ENCODE measurements at places on chromosomes 6 and 20.
A peak's percentile ranks its signal among the peaks of the same experiment; 100 is the strongest.

- DNase-seq = no peak
Measured at GRCh38 chr6:79672631-79673111, 41.5 kb downstream of the SH3BGRL2 start.

GRCh38 chr6:47263268-47263667 is 46.4 kb downstream of the TNFRSF21 start:
- no peak for DNase-seq

- no peak for DNase-seq
Measured at GRCh38 chr6:116369540-116369939, 1.2 kb upstream of the DSE start.

DNA sequence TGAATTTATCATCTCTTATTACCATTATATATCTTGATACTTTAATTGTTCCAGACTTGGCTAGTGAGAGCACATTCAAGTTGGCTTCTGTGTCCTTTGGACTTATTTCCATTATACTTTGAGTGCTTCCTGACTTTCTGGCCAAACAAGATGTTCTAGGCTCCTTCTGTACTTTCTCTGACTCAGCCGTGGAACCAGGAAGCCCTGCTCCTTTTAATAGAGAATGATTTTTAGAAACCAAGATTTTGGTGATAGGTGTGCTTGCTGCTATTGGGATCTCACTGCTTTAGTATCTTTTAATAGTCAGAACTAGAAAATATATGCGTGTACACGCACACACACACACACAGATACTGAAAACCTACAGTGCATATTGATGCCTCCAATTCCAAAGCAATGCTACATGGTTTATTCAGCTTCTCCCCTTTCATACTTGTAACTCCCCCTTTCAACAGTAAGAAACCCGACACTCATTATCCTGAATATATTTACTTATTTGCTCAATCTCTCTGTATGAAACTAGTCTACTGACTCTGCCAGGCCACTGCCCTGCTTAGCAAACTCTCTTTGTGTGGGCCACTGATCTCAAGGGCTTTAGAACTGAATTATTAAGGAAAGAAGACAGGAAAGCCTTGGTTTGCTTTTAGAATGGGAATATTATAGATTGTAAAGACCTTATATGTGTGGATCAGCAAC is 42.7 kb upstream of the EZR start:
- no peak for DNase-seq

GRCh38 chr20:57435498-57436222 is 44.5 kb downstream of the RBM38 start:
- peak; percentile 48 for DNase-seq

Data from CD4-positive, alpha-beta T cell treated with Interleukin-2 at 100 ng/mL for 4 hours (primary cell).